ENCODE measurements at places on chromosomes 12 and 14.
A peak's percentile ranks its signal among the peaks of the same experiment; 100 is the strongest.

- DNase-seq: no peak
Measured at GRCh38 chr14:99057576-99058083, 214.4 kb downstream of the BCL11B start.

GRCh38 chr14:36428350-36428749 is 91.7 kb downstream of the NKX2-1 start:
- no peak for DNase-seq

- DNase-seq: no peak
Measured at GRCh38 chr12:114764510-114764909, 80.5 kb upstream of the TBX3 start.

- no peak for DNase-seq
Measured at GRCh38 chr12:530308-530707, 70.6 kb downstream of the B4GALNT3 start.

DNA sequence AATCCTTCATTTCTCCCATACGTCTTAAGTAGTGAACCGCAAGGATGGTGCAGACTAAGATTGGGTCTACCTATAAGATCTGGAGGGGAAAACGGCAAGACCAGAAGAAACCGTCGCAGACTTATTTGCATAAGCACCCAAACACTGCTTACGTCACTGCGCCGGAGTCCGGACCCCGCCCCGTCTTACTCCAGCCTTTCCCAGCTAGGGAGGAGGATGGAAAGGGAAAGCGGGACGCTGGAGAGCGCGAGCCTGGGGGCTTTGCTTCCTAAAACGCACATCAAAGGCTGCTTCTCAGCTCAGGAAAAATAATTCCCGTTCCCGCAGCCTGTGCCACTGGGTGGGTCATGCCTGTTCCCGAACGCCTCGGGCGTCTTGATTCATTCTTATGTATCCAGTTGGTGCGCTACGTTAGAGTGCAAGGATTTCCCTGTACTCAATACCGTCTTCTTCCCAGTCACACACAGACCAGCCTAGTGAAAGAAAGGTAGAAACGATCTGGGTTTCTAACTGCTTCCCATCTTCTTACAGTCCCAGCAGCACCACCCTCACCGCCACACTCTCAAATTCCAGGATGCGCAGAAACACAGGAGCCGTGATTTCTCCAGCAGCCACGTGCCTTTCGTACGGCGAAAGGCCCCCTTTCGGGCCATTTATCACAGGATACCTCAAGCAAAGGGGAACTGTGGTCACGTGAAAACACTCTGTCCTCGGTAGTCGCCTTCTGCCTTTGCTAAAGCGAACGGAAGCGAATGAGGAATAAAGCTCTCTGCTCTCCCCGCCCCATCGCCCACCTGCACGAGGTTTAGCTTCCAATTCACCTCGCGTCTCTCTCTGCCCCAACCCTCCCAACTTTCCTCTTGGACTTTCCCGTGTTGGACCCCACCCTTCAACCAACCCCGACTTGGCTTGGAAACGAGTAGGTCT is 1.1 kb downstream of the SLC6A15 start:
- DNase-seq: no peak

DNA sequence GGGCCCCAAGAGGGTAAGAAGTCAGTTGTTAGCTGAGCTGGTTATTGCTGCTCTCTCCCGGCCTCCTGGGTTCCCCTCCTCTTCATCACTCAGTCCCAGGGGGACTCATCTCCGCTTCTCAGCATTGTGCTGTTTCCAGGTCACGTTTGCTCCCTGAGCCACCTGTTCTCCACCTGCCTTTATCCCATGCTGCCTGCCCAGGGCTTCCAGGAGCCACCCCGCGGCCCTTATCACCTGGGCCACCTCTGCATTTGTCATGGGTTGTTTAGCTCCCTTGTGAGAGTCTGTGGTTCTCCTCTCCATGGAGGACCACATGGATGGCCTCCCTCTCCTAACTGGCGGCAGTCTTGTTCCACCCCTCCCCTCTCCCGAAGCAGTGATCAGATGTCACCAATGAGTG is 36.0 kb downstream of the SYNDIG1L start:
- no peak for DNase-seq

GRCh38 chr12:111085096-111085495 is 164.7 kb upstream of the MYL2 start:
- DNase-seq: no peak

- DNase-seq: no peak
Measured at GRCh38 chr12:12975322-12976077, 23.5 kb upstream of the GPRC5D start.

GRCh38 chr12:131674373-131674772 is 36.5 kb upstream of the SFSWAP start:
- DNase-seq: no peak

GRCh38 chr14:77213679-77214016 is 32.0 kb downstream of the TMEM63C start:
- DNase-seq: no peak

DNA sequence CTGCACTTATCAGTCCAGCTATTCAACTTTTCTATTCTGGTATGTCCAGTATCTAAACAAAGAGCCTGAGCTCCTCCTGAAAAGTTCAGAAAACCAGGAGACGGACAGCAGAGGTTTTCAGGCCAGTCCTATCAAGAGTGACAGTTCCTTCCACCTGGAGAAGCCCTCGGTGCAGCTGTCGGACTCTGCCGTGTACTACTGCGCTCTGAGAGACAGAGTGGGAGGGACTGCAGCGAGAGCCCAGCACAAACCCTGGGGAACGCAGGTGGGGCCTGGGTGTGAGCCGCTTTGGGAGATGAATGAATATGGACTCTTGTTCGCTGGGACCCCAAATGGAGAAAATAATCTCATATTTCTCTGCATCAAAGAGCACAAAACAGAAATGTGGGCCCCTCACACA is 329.8 kb upstream of the OR4E1 start:
- no peak for DNase-seq

DNA sequence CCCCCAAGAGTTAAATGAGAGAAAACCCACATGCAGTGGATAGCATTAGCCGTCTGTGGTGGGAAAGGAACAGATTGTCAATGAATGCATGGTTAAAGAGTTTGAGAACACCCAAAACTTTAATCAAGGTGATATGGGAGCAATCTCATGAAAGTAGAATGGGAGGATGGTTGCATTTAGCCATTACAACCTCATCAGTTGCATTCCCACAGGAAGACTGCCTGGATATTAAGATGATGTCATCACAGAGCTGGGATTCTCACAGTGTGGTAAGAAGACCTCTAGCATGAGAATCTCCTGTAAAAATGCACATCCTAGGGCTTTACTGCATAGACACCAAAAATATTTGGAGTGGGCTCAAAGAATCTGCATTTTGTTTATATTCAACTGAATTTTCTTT is 284.9 kb downstream of the RGS6 start:
- DNase-seq: peak; percentile 4

- DNase-seq: no peak
Measured at GRCh38 chr12:42237853-42238239, 202 bp downstream of the YAF2 start.

DNA sequence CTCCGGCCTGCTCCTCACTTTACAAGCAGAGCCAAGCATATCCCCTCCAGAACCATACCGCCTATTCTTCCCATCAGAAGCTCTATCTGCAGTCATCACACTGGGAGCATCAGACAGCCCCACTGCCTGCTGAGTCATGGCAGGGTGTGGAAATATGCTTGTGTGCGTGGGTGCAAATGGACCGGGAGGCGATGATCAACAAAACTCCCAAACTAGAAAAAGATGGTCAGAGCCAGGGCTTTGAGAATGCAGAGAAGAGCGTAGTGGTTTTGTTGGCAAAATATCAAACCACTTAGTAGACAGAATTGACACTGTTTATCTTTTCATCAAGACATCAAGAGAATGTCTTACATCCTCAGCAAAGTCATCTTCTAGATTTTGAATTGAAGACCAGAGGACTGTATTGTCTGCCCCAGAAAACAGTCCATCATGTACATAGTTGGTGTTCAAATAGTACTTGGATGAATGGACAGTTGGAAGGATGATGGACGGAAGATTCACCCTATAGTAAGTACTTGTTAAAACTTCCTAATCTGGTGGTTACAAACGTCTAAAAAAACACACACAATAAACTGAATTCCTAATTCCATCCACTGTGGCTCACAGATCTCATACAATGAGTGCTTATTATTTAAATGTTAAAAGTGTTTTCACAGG is 54.9 kb downstream of the VWF start:
- peak; percentile 67 for DNase-seq

DNA sequence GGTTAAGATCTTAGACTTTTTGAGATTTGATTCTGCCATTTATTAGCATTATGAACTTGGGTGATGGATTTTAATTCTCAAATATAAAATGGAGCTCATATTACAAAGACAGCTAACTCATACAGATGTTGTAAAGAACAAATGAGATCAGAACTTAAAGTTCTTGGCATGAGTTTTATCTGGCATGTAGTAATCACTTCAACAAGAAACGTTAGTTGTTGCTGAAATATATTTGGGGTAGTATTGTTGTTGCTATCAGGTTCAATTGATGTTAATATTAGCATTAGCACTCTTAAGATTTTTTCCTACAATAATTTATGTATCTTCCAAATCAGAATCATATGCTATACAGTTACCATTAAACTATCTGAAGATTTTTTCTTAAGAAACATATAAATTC is 71.0 kb downstream of the SLC6A15 start:
- no peak for DNase-seq

- DNase-seq: no peak
Measured at GRCh38 chr12:88251798-88252197, 109.7 kb downstream of the TMTC3 start.

GRCh38 chr14:31229638-31230572 is 22.3 kb upstream of the HECTD1 start:
- DNase-seq: no peak

GRCh38 chr12:132141976-132142678 is 2.0 kb downstream of the DDX51 start:
- no peak for DNase-seq

Measured in kidney glomerular epithelial cell (primary cell).